ENCODE measurements at places on chromosomes 7 and 10.

DNA sequence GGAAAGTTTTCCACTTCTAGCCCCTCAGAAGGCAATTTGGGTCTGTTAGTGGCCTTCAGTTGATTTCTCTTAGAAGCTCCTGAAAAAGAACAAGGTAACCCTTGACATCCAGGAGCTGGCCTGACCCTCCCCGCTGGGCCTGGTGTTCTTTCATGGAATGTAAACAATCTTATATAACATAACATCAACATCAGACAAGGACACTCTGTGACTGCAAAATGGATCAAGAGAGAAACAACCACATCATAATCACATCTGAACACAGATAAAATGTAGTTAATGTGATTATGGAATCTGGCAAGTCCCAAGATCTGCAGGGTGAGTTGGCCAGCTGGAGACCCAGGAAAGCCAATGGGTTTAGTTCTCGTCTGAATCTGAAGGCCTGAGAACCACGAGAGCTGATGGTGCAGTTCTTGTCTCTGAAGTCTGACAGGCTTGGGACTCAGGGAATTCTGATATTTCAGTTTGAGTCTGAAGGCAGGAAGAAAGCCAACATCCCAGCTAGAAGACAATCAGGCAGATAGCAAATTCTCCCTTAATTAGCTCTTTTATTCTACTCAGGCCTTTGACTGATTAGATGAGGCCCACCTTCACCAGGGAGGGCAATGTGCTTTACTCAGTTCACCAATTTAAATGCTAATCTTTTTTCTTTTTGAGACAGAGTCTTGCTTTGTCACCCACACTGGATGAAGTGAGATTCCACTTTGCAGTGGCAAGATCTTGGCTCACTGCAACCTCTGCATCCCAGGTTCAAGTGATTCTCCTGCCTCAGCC is 91.4 kb upstream of the NAMPT start:
- no peak for DNase-seq

DNA sequence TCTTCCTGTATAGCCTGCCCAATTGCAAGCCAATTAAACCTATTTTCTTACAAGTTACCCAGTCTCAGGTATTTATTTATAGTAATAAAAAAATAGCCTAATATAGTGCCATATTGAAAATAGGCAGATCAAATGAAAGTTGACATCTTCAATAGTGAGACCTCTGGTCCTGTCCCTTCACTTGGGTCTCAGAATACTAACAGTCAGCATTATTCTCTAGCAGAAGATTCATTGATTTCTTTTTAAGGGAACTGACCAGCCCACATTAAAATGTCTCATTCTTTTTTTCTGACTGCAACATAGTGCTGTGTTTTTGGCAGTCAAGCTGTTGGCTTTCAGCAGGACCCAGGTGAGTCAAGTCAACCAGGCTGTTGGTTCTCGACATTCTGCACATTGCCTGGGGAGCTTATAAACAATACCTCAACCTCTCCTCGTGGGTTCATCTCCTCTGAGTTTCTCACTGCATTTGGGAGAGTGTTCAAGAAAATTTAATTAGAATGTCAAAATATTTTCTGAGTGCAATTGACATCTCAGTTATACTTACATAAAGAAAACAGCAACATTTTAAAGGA is 109.8 kb downstream of the MKX start:
- no peak for DNase-seq

DNA sequence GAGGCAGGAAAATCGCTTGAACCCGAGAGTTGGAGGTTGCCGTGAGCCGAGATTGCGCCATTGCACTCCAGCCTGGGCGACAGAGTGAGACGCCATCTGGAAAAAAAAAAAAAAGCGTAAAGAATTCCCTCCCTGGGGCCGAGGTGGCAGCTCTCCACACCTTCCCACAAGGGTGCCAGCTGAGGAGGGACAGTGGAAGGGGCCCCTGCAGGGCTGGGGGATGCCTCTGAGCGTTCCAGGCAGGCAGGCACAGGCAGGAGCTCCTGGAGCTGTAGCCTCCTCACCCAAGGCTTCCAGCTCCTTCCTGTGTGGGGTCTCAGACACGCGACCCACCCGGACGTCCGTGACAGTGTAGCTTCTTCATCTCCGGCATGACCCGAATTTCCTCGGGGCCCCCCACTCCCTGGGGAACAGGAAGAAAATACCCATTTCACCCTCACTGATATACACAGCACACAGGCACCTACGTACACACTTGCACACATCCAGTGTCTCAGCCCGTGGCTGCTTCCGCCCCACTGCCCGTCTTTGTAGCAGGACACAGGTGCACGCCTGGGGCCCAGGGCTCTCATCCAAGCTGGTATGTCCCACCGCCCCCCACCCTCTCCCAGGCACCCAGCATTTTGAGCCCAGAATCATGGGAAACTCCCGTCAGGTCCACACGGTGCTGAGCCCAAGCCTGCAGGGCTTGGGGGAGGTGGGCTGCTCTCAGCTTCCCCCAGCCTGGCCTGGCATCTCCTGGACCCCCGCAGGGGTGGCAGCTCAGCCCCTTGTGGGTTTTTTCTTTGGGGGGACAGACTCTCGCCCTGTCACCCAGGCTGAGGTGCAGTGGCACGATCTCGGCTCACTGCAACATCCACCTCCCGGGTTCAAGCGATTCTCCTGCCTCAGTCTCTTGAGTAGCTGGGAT is 25.7 kb downstream of the GRIFIN start:
- no peak for DNase-seq

DNA sequence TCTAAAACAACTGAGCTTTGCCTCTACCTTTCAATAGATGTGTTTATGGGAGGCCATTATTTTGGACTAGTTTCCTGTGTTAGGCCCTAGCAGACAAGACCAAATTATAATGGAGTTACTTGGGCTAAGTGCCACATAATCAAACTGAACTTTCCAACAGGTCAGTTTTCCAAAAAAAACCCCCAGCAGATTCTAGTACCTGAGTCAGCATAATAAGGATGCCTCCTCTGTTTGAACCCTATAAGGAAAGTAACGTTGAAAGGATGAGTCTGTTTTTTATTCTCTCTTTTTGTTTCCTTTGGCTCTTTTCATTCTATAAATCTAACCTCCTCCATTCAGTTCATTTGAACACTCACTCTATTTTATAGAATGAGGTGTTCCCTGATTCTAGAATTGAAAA is 148.1 kb upstream of the FAM3C start:
- DNase-seq, result no peak

DNA sequence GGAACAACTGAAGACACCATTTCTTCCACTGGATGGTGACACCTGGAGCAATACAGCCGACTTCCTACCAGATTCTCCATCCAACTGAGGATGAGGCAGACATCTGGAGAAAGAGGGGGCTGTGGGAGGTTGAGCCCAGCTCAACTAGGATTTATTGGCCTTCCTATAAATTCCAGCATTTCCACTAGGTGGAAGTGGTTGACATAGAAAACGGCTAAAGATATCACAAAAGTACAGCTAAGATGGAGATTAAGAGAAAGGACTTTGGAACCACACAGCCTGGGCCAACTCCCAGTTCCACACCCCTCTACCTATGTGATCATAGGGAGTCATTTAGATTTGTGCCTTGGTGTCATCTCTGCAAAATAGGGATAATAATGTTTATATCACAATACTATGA is 61.3 kb upstream of the CAV2 start:
- no peak for DNase-seq

GRCh38 chr7:70953796-70954195 is 178.1 kb upstream of the GALNT17 start:
- DNase-seq, result no peak

GRCh38 chr7:25029075-25029474 is 49.1 kb upstream of the OSBPL3 start:
- DNase-seq, result no peak

DNA sequence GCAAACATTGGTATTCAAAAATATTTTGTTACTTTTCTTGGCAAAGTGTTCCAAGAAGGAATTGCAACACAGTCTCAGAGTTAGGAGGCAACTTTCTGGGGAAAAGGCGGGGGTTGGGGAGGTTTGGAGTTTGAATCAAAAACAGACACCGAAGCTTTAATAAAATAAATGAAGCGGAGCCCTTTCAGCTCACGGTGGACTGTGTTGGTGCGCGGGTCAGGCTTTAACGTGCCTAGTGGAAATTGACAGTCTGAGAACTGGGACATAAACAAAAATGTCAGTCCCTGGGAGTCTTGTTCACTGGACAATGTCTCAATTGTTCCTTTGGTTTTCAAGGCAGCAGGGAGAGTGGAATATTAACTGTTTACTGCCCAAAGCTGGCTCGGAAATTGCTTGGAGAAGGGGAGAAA is 109.3 kb downstream of the TCF7L2 start:
- DNase-seq, result no peak

- DNase-seq, result peak; percentile 54
These were observed 18.6 kb downstream of the OPALIN start for GRCh38 chr10:96339956-96340904.

DNA sequence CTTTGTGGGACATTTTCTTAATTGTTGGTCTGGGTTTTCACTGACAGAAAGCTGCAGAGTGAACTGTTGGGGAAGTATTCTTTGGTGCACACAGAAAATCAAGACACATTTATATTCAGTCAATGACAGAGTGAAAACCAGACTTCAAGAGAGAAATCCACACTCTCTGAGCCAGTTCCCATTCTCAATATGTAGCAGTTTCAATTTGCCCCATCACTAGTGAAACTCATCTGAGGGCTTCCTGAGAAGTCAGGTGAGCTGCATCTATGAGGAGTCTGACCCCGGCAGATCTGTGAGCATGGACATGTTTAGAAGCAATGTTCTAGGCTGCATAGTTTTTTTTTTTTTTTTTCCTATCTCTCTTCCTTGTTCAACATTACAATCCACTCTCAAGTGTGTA is 163.7 kb upstream of the AHR start:
- DNase-seq, result peak; percentile 10

DNA sequence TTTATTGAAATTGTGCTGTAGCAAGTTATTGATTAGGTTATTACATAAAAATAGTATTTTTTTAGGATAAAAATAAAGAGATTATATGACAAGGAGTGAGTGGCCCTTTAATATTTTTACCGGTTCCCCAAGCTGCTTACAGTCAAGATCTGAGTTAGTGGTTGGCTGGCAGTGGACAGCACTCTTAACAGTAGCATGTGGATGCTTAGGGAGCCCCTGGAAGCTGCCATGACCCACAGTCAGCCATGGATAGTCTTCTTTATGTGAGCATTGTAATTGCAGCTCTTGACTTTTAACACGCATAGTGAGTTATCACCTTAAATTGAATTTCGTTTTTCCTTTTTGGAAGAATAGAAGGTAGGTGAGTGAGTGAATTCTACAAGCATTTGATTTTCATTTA is 22.1 kb downstream of the RAB18 start:
- no peak for DNase-seq

DNA sequence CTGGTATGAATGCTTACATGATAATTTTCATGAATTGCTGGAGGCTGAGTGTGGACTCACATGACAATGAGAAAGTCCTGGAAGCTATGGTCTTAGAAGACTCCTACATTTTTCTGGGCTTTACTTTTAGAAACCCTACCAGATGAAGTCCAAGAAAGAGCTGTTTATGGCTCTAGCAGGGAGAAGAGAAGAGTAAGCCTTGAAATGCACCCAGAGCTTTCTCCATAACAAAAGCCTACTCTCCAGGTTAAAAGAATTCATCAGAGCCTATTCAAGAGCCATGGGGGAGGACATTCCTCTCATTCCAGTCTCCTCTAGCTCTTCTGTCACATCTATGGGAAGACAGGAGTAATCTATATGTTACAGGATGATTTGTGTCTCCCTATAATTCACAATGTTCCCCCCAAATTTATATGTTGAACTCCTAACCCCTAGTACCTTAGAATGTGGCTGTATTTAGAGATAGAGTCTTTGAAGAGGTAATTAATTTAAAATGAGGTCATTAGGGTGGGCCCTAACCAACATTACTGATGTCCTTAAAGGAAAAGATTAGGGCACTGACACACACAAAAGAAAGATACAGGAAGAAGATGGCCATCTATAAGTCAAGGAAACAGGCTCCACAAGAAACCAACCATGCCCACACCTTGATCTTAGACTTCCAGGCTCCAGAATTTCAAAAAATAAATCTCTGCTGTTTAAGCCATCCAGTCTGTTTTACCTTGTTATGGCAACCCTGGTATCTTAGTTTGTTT is 193.8 kb upstream of the PTER start:
- no peak for DNase-seq

GRCh38 chr10:36366843-36367242 is 724.7 kb upstream of the FZD8 start:
- no peak for DNase-seq

- no peak for DNase-seq
These were observed 26.1 kb downstream of the OGDHL start for GRCh38 chr10:49735848-49736563.

DNA sequence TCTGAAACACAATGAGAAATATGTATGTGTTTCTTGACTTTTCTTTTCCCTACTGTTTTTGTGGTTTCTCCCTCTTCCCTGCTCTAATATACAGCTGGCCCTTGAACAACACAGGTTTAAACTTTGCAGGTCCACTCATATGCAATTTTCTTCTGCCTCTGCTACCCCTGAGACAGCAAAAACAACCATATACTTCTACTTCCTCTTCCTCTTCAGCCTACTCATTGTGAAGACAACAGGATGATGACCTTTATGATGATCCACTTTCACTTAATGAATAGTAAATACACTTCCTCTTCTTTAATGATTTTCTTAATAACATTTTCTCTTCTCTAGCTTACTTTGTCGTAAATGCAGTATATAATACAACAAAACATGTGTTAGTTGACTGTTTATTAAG is 35.0 kb upstream of the DGKB start:
- no peak for DNase-seq

- DNase-seq, result no peak
These were observed 59.6 kb upstream of the PPP2R2D start for GRCh38 chr10:131841131-131841660.

GRCh38 chr7:963236-964078 is 9.0 kb upstream of the ADAP1 start:
- no peak for DNase-seq

GRCh38 chr10:132888898-132889490 is 53.4 kb downstream of the CFAP46 start:
- DNase-seq, result no peak

- DNase-seq, result no peak
These were observed 902.8 kb downstream of the LRMDA start for GRCh38 chr10:76334255-76334654.

- no peak for DNase-seq
These were observed 246.9 kb upstream of the NEBL start for GRCh38 chr10:21144047-21144446.

DNA sequence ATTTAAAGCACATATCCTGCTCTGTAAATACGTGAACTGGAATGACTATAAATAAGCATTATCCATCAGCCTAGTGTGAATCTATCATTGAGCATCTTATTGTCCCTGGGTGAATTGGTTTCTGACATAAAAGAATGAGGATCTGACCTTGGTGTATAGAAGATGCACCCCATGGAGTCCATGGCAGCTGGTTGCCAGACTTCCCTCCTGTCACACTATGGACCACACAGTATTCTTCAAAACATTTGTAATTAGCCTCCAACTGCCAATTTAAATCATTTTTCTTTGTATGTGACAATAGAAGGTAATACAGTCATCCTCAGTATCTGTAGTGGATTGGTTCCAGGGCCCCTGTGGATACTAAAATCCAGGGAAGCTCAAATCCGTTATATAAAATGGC is 238.1 kb upstream of the ZWINT start:
- no peak for DNase-seq

GRCh38 chr7:155887174-155887525 is 74.9 kb upstream of the SHH start:
- DNase-seq, result no peak

- DNase-seq, result no peak
These were observed 497.9 kb upstream of the GALNT17 start for GRCh38 chr7:70634071-70634470.

GRCh38 chr10:8297959-8298358 is 243.5 kb downstream of the GATA3 start:
- no peak for DNase-seq

GRCh38 chr7:95690367-95690947 is 81.9 kb upstream of the DYNC1I1 start:
- no peak for DNase-seq

- DNase-seq, result no peak
These were observed 286.9 kb upstream of the NFE2L3 start for GRCh38 chr7:25864943-25865751.
